Hypothalamus (tissue), 51 donors: ENCODE measurements at places on chromosomes 4 and X.
A peak's percentile ranks its signal among the peaks of the same experiment; 100 is the strongest.

GRCh38 chrX:34144246-34144645 is 12.1 kb upstream of the FAM47A start:
- DNase-seq: no peak

- peak; percentile 6 for DNase-seq
Observed at GRCh38 chr4:118280501-118281218, 72.1 kb downstream of the PRSS12 start.

DNA sequence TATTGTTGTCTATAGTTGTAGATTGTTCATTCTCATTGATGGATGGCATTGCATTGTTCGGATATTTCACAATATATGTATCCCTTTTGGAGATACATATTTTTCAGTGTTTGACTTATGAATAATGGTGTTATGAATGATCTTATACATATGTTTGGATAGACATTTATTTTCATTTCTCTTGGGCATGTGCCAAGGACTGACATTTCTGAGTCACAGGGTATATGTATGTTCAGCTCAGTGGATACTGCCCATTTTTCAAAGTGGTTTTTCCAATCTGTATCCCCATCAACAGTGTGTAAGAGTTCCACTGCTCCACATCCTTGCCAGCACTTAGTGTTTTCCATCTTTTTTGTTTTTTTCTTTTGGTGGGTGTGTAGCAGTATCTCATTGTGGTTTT is 45.0 kb upstream of the RAB40AL start:
- no peak for DNase-seq

GRCh38 chr4:183596067-183596757 is 62.8 kb downstream of the RWDD4 start:
- no peak for DNase-seq

DNA sequence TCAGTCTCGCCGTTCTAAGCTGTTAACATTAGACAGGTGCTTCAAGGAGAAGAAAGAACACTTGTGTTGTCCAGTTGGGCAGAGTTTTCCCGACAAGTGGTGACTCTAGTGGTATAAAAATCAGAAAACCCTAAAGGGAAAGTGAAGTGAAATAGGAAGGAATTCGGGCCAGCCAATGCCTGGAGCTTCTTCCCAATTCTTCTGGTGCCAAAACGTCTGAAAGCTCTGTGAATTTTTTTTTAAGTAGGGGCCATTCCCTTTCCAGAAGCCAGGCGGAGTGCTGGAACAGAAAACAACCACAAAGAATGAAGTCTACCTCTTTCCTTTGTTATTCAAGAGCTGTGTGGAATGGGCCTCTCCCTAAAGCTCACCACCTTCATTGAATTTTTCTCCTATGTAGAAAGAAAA is 43.1 kb upstream of the PPARGC1A start:
- no peak for DNase-seq

DNA sequence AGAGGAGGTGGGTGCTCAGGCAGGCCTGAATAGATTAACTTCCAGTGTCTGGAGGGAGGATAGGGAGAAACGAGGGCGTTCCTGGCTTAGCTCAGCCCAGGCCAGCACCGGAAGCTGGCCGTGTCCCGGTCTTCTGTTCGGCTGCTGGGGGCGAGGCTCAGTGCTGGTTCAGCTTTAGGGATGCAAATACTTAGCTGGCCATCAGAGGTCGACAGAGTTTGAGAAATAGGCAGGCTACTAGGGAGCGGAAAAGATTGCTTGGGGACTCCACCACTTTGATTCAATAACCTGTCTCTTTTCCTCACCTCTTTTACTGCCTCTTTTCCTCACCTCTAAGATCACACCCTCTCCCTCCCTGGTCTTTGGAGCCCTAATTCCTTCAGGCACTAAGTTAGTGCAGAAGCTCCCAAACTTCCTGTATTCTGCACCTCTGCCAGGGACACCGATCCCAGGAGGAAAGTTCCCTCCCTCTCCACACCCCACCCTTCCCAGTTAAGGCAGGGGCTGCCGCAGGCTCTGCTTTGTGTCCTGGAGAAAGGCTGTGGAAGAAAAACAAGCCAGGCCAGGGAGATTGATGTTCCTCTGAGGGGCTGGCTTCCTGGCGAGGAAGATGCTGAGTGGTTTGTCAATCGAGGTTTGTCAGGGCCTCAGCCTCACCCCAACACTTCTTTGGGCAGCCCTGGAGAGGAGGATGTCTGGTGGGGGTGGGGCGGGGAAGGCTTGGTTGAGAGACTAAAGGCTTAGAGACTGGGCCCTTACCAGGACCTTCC is 6.0 kb upstream of the EFNB1 start:
- DNase-seq: no peak
